ENCODE measurements at places on chromosomes 16 and 17. TPM values are rescaled to one million over a fixed set of nuclear protein-coding genes. Genes with fewer than 3 reads are reported as not detected.

Gene CA7
- total RNA-seq: not detected

Gene SLC13A5
- not detected for total RNA-seq

Gene KRT12
- total RNA-seq: not detected

Gene HS3ST4
- 0.14 TPM for total RNA-seq

Gene KLHL10
- 0.70 TPM for total RNA-seq

Gene FBXO39
- not detected for total RNA-seq

Gene GRAPL
- total RNA-seq: not detected

Gene VASN
- total RNA-seq: 26.5 TPM

Gene PRRT2
- 34.4 TPM for total RNA-seq

DNA sequence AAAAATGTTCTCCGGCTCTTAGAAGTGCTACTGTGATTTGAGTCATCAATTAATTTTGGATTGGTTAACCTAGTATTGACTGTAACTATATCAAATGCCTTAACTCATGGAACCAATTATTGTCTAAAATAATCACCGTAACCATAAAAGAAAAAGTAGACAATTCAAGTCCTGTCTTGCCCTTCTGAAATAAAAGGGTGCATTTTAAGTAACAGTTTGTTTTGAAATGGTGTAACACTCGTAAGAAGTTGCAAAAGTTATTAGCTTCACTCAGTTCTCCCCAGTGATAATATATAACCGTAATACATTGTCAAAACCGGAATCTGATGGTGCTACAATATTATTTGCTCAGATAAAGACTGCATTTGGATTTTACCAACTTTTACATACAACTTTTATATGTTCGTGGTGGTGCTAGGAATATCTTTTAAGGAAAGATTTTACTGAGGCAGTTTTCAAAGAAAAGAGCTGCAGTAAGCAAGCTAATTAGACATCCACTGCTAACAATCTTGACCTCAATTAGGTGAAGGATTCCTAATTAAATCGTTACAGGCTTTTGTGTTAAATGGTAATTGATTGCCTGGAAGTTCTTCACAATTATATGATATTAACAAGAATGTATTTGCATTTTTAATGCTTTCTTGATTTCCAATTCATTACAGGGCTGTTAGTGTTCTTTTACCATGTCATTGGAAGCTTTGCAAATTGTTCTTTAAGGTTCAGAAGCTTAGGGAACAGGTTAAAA lies 413.1 kb upstream of the MON1B start:
- no peak for DNase-seq

DNA sequence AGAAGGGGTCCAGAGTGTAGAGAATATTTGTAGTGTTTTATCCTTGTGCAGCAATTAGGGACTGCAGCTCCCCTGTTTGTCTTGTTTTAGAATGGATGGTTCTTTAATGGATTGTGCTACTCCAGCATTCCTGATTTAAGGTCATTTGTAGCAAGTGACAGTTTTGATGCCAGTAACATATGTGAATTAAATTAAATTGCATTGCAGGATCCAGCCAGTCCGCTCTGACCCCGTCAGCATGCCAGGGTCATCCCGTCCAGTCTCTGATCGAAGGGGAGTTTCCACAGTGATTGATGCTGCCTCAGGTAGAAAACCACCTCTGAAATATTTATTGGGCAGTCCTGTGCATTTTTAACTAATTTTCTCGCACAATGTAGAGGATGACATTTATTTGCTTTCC lies 315.4 kb upstream of the TBX2 start:
- no peak for DNase-seq

- DNase-seq: no peak
Measured at GRCh38 chr16:62741692-62742091, 705.5 kb upstream of the CDH8 start.

DNA sequence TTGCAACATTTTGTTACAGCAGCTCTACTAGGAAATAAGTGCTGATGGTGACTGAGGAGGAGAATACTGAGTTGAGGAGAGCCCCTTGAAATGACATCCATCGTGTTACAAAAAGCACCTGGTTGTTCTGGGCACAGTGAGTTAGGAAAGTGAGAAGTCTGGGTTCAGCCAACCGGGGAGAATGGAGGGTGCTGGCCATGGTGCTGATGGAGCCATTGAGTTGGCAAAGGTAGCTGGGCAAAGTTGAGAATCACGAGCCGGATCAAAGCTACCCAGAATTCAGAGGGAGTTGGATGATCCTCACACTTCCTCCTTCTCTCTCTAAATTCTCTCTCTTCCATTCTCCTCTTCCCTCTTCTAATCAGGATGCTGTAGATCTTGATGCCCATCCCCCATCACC lies 35.0 kb upstream of the ASIC2 start:
- DNase-seq: no peak

DNA sequence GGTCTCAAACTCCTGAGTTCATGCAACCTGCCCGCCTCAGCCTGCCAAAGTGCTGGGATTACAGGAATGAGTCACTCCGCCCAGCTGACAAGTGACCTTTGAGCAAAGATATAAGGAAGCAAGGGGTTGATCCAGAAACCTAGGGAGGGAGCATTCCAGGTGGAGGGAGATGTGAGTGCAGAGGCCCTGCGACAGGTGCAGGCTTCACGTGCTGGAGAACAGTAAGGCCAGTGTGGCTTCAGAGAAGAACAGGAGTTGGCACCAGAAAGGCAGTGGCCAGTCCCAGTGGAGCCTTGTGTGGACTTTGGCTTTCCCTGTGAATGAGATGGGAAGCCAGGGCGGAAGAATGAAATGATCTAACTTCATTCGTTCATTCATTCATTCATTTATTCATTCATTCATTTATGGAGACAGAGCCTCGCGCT lies 73.6 kb upstream of the HAS3 start:
- DNase-seq: no peak

GRCh38 chr16:74051-74746 lies 1.8 kb upstream of the RHBDF1 start:
- DNase-seq: no peak

- DNase-seq: peak; percentile 48
Measured at GRCh38 chr17:49514071-49514721, 19.1 kb downstream of the NGFR start.

DNA sequence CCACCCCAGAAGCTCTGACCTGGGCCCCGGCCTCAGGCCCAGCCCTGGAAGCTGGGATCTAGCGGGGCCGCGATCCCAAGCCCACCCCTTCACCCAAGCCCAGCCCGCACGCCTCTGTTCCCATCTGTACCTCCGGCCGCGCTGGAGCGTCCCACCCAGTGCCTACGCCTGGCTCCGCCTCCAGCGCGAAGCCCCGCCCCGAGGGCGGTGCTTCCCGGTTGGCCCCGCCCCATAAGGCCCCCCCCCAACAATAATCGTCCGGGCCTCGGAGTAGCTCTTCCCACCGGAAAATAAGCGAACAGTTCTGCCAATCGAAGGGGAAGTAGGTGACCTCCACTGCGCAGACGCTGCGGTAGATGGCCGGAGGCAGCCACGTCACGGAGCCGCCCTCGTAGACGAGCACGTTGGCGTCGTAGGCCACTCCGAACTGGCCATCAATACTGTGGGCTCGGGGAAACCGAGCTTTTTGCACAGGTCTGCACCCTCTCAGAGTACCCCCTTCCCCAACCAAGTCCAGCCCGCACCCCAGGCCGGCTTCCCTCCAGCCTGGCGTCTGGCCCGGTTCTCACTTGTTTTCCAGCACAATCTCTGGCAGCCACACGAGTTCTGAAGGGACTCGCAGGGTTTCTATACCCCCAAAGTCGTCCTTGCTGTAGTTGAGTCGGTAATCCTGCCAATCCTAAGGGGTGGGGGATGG lies 1.1 kb downstream of the CHRNE start:
- DNase-seq: no peak

DNA sequence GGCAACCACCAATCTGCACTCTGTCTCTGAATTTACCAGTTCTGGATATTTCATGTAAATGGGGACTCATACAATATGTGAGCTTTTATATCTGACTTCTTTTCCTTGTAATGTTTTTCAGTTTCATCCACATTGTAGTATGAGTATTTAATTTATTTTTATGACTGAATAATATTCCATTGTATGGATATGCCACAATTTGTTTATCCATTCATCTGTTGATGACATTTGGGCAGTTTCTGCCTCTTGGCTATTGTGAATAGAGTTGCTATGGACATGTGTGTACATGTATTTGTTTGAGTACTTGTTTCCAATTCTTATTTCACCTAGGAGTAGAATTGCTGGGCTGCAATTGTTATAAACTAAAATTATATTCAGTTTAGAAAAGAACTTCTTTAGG lies 126.9 kb downstream of the MRTFB start:
- no peak for DNase-seq

- DNase-seq: peak; percentile 62
Measured at GRCh38 chr17:81513753-81514488, 1.3 kb upstream of the ACTG1 start.

DNA sequence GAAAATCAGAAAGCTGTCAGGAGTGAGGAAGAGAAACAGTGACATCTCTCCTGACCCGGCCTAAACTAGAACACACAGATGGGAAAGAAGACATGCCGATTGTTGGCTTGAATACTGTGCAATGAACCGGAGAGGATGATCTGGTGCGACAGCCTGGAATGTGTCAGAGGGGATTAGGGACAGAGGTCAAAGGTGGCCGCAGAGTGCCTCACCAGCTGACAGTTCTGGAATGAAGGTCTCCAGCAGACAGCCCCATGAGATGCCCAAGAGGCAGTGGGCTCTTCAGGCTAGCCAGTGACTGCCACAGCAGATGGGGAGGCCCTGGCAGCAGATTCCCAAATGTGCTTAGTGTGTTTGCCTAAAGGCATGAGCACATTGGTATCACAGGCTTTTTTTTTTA lies 623.2 kb downstream of the CDH8 start:
- no peak for DNase-seq

DNA sequence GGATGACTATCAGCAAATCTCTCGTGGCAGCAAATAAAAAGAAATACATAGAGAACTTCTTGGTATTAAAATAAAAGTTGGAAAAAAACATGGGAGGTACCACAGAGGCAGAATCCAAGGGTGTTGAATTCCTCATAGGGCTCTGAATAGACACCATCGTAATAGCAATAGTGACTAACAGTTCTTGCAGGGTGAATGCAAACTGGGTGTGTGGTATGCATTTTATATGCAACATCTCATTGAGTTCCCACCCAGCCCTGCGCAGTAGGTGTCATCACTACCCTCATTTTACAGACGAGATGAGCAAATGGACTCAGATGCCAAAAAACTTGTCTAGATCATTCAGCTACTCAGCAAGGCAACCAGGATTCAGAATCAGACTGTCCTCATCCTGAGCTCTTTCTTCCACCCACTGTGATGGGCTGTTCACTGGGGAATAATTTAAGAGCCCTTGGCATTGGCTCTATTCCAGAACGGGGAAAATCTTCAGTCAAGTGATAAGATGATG lies 354.6 kb upstream of the CDH11 start:
- DNase-seq: no peak

DNA sequence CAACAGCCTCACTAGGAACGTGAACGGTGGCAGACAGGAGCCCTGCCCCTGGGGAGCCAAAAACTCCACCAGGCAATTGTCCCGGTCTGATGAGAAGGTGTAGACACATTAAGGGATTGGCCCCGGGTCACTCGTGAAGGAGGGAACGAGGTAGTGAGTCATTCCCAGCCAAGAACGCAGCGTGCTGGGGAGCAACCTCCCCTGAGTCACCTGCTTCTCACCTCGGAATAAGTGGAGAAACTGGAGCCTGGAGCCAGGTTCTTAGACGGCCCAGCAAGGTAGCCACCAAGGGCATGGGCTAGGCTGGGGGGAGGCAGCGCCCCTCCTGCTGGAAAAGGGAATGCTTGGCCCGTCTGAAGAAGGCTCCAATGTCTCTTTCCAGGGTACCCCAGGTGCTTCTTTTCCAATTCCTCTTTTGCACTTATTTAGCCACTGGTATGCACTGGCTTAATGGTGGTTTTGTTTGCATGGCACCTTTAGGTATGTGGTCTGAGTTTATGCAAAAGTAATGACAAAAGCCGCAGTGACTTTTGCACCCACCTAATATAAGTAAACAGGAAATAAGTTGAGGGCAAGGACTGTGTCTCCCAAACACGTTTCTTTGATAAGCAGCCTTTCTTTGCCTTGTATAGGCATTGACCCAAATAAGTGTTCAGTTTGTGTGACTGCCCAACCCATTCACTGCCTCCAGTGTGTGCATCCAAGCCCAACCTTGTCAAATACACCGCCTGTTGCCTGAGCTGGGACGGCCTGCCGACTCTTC lies 1.8 kb upstream of the HELZ start:
- DNase-seq: no peak

GRCh38 chr17:64315032-64315490 lies 52.0 kb upstream of the TEX2 start:
- peak; percentile 93 for DNase-seq

- DNase-seq: no peak
Measured at GRCh38 chr17:83186226-83186625, 106.8 kb downstream of the METRNL start.

- DNase-seq: no peak
Measured at GRCh38 chr17:41340494-41340893, 10.1 kb downstream of the KRT33A start.

DNA sequence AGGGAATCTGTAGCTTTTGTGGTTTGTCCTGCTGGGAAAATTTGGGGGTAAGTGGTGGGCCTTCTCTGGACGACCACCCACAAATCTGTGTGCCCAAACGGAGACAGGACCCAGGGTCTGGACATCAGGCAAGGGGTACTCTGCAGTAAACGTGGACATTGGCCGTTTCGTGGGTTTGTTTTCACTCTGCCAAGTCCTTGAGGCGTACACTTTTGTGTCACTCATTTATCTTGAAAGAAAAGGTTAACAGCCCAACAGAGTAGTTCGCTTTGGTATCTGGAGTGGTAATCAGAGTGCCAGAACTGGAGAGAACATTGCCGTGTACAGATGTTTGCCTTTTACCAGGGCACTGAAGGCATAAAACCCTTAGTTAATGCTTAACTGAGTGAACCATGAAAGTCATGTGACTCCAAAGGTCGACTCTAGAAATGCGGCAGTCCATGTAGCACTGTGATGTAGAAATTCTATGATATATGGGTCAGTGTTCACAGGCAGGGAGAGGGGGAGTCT lies 15.4 kb downstream of the NAA60 start:
- DNase-seq: no peak

GRCh38 chr16:72189865-72190371 lies 18.0 kb upstream of the PMFBP1 start:
- no peak for DNase-seq

- DNase-seq: no peak
Measured at GRCh38 chr17:39165178-39165840, 652 bp downstream of the ARL5C start.

DNA sequence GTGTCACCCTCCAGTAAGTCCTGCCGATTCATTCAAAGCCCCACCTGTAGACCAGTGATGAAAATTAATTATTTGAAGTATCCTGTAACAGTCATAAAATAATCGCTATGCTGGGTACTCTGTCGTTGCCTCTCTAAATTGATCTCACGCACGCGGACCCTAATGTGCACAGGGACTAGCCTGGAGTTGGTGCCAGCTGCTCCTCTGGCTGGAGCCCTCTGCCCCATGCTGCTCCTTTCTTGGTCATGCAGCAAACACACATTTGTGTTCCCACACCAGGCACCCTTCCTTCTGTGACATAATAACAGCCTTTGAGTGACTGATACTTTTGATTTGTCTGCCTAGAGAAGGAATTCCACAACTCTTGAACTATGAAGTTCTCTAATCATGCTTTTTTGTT lies 16.0 kb downstream of the RAB11FIP3 start:
- no peak for DNase-seq

- DNase-seq: peak; percentile 62
Measured at GRCh38 chr17:17300624-17301568, 2.3 kb upstream of the NT5M start.

- DNase-seq: no peak
Measured at GRCh38 chr17:47265983-47266541, 12.4 kb downstream of the ITGB3 start.

GRCh38 chr16:69094501-69094900 lies 11.0 kb upstream of the HAS3 start:
- DNase-seq: no peak

Measured in uterus (tissue), 4 donors.